GM13976 (cell line): ENCODE measurements at places on chromosomes 12 and 14.
A peak's percentile ranks its signal among the peaks of the same experiment; 100 is the strongest.

- DNase-seq: no peak
Observed at GRCh38 chr14:26959972-26960660, 362.3 kb upstream of the NOVA1 start.

- no peak for DNase-seq
Observed at GRCh38 chr12:13900718-13901117, 80.7 kb downstream of the GRIN2B start.

- DNase-seq: no peak
Observed at GRCh38 chr14:70366911-70367310, 7.4 kb upstream of the COX16 start.

- DNase-seq: no peak
Observed at GRCh38 chr14:51870606-51871005, 10.2 kb downstream of the GNG2 start.

- no peak for DNase-seq
Observed at GRCh38 chr14:80942191-80942600, 658 bp upstream of the CEP128 start.

DNA sequence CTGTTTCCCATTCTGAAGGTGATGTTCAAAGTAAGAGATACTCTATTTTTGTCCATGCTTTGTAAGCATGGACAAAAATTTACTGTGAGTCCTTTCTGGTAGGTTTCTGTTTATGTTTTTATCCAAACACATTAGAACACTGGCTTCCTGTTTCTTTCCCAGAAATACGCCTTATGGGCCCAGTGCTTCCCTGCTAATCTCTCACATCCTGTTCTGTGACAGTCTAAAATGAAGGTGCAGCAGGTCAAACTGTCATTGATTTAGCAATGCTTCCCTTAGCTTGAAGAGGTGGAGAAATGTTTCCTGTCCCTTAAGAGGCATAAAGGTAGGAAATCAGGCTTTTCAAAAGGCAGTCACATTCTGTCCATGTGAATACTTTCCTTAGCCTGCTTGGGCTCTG, 305.6 kb downstream of the RPS29 start:
- no peak for DNase-seq

GRCh38 chr14:54709444-54709843, 142.5 kb downstream of the SAMD4A start:
- peak; percentile 45 for DNase-seq

- no peak for DNase-seq
Observed at GRCh38 chr12:131818821-131819585, 9.2 kb upstream of the MMP17 start.

DNA sequence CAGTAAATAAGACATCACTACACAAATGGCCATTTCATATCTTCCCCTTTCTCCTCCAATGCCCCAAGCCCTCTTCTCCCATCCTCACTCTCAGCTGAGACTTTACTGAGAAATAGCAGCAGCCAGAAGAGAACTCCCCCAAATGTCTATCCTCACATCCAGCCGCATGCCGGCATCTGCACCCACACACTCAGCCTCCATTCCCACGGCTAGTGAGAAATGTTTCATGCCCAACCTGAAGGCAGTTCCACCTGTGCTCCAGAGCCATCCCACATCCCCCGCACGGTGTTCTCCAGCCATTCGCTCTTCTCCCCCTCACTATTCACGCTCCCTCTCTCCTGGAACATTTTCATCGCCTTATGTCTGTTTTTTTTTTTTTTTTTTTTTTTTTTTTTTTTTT, 208.7 kb upstream of the DIO3 start:
- no peak for DNase-seq

DNA sequence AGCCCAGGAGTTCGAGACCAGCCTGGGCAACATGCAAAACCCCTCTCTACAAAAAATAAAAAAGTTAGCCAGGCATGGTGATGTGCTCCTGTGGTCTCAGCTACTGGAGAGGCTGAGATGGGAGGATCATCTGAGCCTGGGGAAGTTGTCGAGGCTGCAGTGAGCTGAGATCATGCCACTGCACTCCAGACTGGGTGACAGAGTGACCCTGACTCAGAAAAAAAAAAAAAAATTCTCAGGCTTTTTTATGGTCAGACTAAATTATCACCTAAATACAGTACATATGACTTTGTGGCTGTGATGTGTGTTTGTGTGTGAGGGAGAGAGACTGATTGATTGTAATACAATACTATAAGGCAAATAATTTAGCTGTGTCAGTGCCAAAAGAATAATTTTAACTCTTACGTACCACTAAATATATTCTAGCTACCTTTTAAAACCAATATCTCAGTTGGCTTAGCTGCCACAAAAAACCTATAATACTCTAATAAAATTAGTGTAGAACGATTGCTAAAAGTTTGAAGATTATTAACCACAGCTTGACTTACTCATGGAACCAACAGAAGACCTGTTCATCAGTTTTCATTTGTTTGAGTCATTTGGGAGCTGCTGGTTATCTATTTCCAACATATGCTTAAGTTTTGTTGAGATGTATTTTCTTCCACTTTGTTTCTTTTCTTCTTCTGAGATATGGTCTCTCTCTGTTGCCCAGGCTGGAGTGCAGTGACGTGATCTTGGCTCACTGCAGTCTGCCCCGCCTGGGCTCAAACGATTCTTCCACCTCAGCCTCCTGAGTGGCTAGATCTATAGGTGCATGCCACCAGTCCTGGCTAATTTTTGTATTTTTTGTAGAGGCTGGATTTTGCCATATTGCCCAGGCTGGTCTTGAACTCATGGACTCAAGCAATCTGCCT, 58.0 kb downstream of the DIP2B start:
- DNase-seq: no peak

GRCh38 chr12:27779920-27780611, at the start of the genes KLHL42 and MANSC4:
Gene KLHL42 (plus strand): TSS chr12:27780233. CDS start chr12:27780331, 98 bp downstream.
Gene MANSC4 (minus strand): TSS chr12:27780236. CDS start chr12:27771276, 8,960 bp downstream.
- peak; percentile 87 for DNase-seq

DNA sequence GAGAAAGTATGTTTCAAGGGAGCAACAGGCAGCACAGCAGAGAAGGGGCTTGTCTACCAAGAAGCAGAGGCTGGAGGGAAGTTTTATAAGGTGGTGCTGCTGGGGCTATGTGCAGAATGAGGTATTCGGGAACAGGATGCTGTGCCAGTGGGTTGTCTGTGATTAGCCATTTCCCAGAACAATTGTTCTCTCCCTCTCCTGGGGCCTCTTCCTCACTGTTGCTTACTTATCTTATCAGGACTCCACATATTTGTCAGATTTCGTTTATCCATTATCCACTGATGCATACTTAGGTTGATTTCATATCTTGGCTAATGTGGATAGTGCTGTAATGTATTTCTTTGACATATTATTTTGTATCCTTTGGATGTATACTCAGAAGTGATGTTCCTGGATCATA, 195.1 kb upstream of the RTL1 start:
- no peak for DNase-seq

DNA sequence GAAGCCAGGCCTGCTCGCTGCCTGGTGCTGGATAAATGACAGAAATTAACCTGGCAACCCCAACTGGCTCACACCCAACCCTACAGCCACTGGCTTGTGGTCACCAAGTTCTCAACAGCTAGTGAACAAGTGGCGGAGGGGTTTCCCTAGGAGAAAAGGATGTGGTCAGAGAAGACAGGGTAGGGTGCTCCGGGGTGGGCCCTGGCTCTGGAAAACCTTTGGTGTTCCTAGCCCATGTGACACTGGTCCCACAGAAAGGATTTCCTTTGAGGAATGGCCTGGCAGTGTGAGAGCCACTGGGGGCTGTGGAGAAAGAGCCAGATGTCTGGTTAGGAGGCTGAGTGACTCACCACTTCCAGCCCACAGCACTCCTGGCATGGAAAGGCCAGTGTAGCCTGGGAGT, 8.7 kb downstream of the SYNE3 start:
- no peak for DNase-seq

- no peak for DNase-seq
Observed at GRCh38 chr12:41530441-41530840, 342.3 kb downstream of the PDZRN4 start.

DNA sequence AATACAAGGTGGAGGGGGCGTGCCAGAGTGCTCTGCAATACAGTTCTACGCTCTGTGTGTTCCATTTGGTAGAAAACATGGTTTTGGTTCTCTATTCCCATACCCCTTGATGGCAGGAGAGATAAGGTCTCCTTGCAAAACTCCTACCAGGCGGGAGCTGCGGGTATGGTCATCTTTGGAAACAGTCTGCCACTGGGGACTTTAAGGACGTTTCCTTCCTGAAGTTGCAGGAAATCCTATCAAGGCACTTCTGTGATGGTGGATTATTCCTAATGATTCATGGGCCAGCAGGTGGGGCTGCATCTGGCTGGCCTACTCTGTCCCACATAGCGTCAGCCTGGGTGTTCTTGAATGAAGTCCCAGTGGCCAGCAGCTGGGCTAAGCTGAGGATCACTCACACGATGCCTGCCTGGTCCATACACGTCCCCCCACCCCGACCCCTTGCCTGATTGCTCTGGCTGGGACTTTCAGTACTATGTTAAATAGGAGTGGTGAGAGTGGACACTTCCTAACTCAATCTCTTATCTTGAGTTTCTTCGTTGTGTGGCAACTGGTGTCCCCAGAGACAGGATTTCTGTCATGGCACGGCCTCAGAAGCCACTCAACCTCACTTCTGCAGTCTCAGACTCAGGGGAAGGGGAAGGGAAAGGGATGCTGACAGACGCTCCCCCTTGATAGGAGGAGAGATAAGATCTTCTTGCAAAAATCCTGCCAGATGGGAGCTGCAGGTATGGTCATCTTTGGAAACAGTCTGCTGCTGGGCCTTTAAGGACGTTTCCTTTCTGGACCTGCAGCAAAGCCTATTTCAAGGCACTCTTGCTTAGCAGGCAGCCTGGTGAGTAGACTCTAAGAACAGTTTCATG, 61.0 kb upstream of the FKBP4 start:
- DNase-seq: no peak

DNA sequence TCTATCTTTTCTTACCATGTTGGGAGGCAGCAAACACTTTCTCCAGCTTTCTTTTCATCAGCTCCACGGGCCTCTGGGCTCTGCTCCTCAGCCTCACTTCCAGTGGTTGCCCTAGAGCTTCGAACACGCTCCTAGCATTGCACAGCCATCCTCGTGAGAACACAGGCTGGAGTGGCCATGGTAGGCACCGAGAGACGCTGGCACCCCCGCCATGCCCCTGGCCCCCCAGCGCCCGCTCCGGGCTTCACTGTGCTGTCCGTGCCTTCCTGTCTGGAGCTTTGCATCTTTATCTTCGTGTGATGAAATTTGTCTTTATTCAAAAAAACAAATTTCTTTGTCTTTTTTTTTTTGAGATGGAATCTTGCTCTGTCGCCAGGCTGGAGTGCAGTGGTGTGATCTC, 352.2 kb downstream of the TMEM121 start:
- DNase-seq: no peak

DNA sequence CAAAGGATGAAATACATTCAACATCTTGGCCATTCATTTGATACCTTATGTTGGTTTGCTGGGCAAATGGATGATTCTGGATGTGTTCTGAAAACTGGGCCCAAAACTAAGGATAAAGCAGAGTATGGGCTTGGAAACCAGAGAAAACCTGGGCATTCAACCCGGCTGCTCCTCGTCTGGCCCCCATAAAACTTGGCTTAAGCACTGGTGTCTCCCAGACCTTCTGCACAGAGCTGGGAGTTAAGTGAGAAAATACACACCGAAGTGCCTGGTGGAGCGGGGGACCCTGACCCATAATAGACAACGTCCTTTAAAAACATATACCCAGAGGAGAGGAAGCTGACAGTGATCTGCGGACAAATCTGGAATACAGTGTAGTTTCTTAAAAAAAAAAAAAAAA, 112.5 kb downstream of the FOXN3 start:
- DNase-seq: no peak

GRCh38 chr12:79532907-79533288, 157.9 kb downstream of the PAWR start:
- no peak for DNase-seq

DNA sequence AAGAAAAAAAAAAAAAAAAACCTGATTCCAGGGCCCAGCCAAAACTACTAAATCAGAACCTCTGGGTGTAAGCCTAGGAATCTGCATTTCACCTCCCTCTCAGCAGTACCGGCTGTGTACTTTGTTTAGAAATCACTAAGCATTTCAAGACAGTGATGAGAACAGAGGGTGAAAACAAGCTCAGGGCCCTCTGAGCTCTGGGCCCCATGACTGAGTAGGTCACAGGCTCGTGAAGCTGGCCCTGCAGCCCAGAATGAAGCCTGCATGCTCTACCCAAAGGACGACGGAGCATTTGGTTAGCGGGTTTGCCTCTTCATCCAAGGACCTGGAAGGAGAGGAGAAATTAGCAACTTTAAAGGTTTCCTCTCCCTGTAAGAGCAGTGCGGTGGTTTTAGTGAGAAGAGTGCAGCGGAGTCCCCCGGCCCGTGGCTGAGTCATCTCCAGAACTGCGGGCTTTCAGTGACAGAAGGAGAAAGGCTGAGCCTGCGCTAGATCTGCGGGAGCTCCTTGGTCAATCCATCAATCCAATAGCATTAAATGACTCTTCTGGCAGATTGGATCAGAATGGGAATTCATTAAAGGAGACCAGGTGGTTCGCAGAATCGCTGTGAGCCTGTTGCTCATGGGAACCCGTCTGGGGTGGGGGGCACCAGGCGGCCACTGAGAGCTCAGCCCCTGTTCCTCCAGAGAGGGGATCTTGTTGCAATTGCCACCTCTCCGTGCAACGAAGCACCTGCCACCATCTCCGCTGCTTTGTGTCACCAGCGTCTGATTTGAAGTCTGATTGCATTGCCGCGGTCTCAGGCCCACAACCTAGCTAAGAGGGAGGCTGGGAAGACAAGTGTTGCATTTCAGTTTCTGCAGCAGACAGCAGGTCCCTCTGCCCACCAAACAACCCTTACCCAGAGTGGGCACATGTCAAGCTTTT, 7.3 kb downstream of the IL31 start:
- peak; percentile 70 for DNase-seq

- DNase-seq: peak; percentile 38
Observed at GRCh38 chr14:61322799-61323290, 1.5 kb downstream of the PRKCH start.

GRCh38 chr12:52845946-52846345, 2.8 kb downstream of the KRT78 start:
- DNase-seq: no peak

- no peak for DNase-seq
Observed at GRCh38 chr14:105841022-105842009, 314.9 kb downstream of the TMEM121 start.

GRCh38 chr14:34993426-34993825, 10.6 kb downstream of the SRP54 start:
- DNase-seq: no peak

DNA sequence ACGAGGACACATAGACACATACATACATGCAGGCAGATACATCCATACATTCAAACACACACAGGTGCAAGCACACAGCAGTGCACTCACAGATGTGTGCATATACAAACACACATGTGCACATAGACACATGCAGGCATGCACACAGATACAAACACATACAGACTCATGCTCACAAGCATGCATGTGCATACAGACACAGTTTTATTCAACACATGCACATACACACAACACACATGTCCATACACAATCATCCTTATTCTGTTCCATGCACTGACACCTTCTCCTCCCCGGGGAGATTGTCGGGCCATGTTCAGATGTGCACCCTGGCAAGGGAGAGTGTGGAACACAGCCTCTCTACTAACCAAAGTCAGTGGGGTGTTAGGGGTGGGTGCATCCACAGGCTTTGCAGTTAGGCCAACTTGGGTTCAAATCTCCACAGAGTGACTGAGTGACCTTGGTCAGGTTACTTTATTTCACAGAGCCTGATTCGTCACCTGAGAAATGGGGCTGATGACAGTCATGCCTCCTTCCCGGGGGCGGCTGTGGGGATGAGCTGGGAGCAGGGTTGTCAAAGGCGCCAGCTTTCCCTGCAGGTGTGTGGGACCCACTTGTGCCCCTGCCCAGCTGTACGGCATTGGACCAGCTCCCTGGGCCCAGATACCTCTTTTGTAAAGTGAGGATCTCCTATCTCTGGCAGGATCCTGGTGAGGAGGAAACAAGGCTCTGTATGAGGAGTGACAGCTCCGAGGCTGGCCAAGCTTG, 250.1 kb downstream of the SLC41A2 start:
- no peak for DNase-seq
